ENCODE measurements at places on chromosomes 13 and 19.

DNA sequence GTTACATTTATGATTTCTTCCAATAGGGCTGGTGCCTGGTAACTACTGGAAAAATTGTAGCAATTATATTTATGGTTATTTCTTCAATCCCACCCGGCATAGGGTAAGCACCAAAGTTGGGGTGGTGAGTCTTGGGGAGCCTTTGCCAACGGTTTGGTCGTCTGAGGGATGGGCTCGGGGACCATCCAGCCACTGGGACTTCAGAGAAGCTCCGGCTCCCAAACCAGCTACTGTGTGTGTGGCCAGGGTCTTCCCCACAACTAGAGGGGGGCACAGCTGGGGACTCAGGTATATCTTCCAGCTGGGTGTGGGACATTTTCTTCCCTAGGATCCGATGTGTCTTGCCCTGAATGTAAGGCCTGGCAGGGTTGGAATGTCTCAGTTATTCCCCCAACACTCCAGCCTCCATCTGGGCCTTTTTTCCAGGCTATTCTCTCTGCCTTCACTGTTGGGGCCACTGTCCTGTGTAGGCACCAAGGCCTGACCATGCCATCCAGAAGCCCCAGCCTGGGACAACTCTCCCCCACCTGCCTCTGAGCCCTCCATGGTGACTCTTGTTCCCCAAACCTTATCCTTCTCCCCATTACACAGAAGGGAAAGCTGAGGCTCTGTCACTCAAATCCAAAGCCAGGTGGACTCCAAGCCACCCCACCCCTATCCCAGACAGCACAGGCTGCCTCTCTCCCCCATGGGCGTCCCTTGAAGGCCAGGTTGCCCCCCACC is 1.1 kb upstream of the IFI30 start:
- DNase-seq = no peak

- DNase-seq = no peak
These were observed 11.4 kb upstream of the ZNF724 start for GRCh38 chr19:23261496-23262020.

GRCh38 chr13:92500192-92500591 is 726.4 kb upstream of the GPC6 start:
- DNase-seq = no peak

GRCh38 chr13:32947411-32948276 is 68.6 kb upstream of the KL start:
- DNase-seq = peak; percentile 94

GRCh38 chr19:17180997-17181702 is 34.0 kb upstream of the USE1 start:
- DNase-seq = no peak

DNA sequence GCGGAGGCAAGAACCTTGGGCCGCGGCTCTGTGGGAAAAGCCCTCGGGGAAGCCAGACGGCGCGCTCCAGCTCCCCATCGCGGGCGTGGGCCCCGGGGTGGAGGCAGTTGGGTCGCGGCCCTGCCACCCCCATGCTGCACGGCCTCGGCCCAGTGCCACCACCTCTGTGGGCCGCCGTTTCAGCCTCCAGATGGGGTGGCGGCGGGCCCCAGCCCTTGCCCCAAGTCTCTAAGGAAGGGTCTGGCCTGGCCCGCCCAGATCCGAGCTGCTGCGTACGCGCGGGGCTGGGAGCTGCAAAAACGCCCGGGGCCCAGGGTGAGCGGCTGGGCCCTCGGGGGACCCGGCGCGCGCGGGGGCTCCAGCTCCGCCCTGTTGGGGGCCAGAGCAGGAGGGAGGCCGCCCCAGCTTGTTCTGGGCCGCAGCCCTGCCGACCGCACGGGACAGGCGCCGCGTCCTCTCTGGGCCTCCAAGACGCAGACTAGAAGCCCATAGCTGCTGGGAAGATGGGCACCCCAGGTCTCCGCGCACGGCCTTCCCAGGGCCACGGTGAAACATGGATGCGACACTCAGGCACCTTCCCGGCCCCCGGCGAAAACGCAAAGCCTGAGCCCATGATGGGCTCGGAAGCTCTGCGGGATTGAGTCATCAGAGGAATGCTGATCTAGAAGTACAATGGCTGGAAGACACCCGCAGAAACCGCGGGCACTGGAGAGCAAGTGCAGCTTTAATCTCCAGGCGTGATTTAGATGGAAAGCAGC is 110.1 kb downstream of the KCTD15 start:
- DNase-seq = no peak

GRCh38 chr13:45823583-45823982 is 28.0 kb downstream of the SIAH3 start:
- no peak for DNase-seq

DNA sequence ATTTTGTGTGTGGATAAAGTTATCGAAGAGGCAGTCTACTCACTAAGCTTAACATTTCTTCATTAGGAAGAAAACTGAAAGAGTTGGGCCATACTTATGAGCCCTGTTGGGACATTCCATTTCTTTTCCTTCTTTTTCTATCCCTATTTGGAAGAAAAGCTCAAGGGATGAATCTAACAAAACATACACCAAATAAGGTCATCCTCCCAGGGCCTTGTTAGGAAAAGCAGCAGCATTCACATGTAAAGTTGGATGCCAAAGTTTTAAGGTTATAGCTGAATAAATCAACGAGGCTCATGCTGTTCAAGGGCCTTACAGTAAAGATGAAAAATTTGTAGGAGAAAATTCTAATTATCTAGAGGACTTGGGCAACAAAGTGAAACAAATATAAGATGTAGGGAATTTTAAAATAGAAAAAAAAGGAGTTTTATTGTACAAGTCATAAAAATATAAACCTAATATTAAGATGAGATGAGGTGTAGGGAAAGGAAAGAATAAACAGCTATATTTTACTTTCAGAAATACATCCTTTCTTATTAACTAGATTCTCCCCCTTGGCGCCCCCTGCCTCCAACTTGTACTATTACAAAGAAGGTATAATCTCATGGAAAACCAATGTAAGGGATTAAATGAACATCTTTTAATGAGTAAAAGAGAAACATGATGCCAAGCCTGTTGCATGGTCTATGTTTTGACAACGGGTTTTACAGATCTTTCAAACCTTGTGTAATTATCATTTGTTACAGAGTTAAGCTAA is 160.4 kb downstream of the PCDH20 start:
- peak; percentile 32 for DNase-seq

GRCh38 chr13:31029102-31029501 is 96.6 kb downstream of the TEX26 start:
- DNase-seq = peak; percentile 53

DNA sequence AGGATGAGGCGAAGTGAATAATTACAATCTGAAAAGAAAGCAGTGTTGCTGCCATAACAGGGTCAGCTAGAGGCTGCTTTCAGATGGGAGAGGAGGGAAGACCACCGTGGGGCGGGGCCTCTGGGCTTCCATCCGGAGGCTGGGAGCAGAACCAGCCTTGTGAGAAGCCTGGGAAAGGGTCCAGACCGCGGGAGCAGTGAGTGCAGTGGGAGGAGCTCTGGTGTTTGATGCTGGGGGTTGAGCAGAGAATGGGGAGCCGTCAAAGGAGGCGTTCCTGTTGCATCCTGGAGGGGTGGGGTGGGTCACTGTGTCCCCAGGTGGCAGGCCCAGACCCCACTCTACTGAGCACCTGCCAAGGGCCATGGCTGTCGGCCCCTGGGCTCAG is 18.1 kb downstream of the NKPD1 start:
- no peak for DNase-seq

DNA sequence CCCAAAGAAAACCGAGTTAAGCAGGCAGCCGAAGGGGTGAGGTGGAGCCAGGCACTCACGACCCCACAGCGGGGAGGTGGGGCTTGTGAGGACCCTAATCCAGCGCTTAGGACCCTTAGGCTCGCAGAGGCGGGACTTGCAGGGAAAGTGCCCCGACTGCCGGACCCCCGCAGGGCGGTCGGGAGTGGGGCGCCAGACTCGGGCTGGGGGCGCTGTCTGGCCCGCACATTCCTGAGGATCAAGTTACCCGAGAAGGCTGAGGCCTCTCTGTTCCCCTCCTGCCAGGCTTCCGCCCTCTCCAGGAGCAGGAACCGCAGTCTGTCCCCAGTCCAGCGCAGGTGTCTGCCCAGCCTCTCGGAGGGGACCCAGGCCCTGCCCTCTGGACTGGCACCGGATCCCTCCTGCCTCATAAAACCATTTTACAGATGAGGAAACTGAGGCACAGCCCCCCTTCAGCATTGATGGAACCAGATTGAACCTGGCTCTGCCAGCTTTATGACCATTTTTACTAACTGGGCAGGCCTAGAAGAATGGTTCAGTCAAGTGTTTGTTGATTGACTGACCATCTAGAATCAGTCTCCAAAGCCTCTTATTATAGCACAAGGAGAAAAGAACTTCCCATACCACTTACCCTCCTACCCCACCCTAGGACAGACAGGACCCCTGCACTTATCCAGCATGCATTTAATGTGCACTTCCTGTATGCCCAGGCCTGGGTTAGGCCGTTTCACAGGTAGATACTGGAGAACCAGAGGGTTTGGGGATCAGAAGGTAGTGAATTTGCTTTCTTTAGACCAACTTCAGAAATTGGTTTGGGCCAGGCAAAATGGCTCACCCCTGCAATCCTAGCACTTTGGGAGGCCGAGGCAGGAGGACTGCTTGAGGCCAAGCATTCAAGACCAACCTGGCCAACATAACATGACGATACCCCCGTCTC is 6.7 kb upstream of the JUND start:
- DNase-seq = no peak

GRCh38 chr13:91804724-91805123 is 406.3 kb downstream of the GPC5 start:
- DNase-seq = no peak

GRCh38 chr19:18280247-18281081 is 958 bp downstream of the JUND start:
- DNase-seq = peak; percentile 98

- no peak for DNase-seq
These were observed 187.6 kb upstream of the TSC22D1 start for GRCh38 chr13:44763615-44764301.

DNA sequence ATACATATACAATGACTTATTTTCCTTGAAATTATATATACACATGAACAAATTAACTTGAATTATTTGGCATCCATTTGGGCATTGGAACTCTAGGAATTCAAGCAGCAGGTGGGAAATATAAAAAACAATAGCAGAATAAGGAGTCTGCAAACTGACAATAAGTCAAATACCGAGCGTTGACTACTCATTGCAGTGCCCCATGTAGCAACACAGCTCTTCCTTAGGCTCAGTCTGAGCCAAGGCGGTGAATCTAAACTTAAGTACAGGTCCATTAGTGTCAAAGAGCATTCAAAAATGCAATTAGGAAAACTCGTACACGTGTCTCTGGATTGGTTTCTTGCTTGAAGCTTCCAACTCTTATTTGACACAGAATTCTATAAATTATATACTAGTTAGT is 462.5 kb upstream of the KLF12 start:
- no peak for DNase-seq

GRCh38 chr19:35347930-35348298 is 212 bp downstream of the FFAR1 start:
- no peak for DNase-seq

DNA sequence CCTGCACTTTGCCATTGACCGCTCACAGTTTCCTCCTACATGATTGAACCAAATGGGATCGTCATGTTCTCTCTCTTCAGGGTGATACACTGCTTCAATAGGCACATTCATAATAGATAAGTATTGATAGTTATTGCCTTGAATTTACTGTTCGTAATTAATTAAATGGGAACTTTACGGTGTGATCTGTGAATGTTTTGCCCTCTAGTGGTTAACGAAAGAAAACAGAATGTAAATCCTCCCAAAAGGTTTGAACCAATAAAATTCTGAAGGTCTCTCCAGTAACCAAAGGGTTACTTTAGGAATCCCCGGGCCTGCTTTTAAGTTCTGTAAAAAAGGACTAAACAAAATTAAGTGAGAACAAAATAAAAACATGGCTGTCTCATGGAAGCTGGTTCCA is 389.3 kb downstream of the DACH1 start:
- DNase-seq = peak; percentile 22

DNA sequence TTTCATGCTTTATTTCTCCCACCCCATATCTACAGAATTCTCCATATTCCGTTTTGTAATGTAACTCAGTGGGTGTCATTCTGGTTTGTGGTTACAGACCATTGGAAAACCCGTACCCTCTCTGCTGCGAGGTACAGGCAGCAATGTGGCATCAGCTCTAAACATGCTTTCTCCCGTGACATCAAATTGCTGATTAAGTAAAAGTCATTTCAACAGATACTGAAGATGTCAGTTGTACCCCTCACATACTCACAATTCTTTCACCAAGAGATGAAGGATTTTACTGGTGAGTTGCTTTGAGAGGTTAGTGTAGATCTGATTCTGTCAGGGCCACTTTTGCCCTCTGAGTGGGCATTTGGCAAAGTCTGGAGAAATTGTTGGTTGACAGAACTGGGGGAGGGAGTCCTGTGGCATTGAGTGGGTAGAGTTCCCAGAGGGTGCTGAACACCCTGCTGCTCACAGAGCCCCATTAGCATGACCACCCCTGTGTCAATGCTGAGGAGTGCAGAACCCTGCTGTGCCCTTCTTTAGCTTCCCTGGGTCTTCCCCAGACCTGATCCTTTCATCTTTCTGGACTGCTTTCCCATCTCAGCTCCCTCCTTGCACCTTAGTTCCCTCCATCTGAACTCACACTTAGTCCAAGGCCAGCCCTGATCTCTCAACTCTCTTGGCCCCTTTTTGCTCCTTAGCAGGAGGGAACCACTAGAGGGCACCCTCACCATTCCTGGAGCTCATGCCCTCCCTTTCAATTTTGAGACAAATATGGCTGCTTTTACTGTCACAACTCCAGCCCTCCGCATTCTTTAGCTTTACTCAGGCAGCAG is 39.9 kb upstream of the CEACAM8 start:
- no peak for DNase-seq

DNA sequence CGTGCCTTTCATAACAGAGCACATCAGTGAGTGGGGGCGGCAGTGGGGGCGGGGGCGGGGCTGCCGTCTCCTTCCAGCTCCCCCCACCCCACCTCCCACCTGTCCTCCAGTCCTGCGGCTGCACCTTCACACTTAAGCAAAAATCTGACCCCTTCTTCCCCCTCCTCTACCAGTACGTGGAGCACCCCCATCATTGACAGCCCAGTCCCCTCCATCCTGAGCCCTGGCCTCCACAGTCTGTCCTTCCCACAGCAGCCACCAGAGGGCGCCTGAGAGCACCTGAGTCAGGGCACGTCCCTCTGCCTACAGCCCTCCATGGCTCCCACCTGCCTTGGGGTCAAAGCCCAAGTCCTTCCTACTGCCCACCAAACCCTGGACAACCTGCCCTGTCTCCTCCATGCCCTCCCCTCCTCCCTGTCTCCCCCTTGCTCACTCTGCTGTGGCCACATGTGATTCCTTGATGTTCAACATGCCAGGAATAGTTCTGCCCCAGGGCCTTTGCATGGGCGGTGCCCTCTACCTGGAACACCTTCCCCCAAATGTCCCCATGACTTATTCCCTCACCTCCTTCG is 4.0 kb downstream of the EBI3 start:
- peak; percentile 77 for DNase-seq
